Stromal cell of bone marrow (primary cell): ENCODE measurements at places on chromosomes 3 and 15.

DNA sequence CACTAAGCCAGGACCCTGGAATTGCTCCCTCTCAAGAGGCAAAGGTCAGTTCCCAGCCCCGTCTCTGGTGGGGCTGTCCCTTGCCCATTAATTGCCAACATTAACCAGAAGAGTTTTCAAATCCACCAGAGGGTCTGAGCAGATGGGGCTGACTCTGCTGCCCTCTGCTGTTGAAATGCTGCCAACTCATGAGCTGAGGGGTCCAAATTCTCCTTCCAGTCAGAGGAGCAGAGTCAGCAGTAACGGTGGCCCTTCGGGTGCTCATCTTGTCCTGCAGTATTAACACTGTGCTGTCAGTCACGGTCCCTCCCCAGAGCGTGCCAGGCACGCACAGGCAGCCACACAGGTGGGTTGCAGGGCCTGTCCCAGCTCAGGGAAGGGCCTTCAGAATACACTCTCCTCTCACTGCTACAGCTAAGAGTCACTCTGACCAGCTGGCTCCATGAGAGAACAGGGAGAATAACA is 10.7 kb upstream of the SPTBN5 start:
- DNase-seq = peak; percentile 18

DNA sequence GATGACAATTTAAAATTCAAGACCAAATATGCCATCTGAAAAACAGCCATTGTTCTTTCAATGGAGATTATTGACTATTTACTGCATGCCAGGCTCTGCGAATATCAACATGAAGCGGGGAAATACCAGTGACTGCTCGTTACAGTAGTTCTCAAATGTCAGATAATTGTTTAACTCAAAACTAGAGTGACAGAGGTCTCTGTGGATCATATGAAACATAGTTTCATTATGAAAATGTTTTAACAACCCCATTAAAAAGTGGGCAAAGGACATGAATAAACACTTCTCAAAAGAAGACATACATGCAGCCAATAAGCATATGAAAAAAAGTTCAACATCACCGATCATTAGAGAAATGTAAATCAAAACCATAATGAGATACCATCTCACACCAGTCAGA is 50.0 kb upstream of the GPR149 start:
- DNase-seq = no peak

- DNase-seq = no peak
Measured at GRCh38 chr3:122578069-122578740, 755 bp downstream of the PARP15 start.

GRCh38 chr3:17181413-17181907 is 296.7 kb downstream of the PLCL2 start:
- DNase-seq = no peak

- DNase-seq = no peak
Measured at GRCh38 chr3:126959136-126959920, 23.6 kb upstream of the PLXNA1 start.

DNA sequence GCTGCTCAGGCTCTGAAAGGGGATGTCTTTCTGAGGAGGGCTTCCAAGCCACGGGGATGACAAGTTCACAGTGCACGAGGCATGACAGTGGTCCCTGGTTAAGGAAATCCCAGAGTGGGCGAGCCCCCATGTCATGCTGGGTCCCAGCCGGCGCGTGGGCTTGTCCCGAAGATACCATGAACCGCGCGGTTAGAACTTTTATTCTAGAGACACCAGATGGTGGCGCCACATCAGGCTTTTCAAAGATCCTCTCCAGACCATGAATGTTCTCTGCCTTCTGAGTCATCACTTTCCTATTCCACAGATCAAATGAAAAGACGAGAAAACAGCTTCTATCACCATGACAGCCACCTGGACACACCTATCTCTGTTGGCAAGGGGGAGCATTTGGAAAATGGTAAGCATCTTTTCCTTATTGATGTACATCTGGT is 227.8 kb upstream of the LYSMD4 start:
- no peak for DNase-seq

- no peak for DNase-seq
Measured at GRCh38 chr3:178456621-178457285, 79.5 kb upstream of the KCNMB2 start.

DNA sequence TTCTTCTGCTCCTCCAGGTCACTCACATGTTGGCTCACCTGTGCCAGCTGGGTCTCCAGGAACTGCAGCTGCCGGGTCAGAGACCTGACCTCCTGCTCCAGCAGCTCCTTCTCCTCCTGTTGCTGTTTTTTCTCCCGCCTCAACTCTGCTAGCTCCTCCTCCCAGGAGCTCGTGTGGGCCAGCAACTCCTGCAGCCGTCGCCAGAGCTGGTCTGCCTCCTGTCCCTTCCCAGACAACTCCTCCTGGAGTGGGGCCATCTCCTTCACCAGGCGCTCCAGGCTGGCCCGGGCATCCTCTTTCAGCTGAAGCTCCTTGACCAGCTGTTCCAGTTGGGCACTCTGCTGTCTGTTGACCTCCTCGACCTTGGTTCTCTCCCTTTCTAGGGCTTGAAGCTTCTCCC is 24.5 kb downstream of the CXCR6 start:
- DNase-seq = no peak

GRCh38 chr3:18386274-18386890 is 38.8 kb downstream of the SATB1 start:
- DNase-seq = no peak

GRCh38 chr3:195438371-195438770 is 4.4 kb downstream of the ACAP2 start:
- no peak for DNase-seq

- no peak for DNase-seq
Measured at GRCh38 chr3:59567661-59568060, 517.8 kb upstream of the CFAP20DC start.

DNA sequence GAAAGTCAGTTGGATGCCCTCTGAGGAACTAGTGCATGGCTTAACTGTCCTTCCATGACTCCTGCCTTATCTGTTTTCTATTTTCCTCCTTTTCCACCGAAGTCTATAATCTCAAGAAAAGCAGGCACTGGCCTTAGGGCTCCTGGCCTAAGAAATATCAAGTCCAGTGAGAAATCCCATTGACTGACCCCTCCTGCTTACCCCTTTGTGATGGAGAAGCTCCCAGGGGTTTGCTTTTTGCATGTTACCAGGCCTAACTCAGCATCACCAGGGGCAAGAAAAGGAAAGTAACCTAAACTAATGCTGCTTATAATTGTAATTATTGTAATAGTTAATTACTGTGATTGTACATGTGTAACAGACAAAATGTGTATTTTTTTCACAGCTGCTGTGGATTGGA is 21.7 kb downstream of the CCR3 start:
- no peak for DNase-seq

DNA sequence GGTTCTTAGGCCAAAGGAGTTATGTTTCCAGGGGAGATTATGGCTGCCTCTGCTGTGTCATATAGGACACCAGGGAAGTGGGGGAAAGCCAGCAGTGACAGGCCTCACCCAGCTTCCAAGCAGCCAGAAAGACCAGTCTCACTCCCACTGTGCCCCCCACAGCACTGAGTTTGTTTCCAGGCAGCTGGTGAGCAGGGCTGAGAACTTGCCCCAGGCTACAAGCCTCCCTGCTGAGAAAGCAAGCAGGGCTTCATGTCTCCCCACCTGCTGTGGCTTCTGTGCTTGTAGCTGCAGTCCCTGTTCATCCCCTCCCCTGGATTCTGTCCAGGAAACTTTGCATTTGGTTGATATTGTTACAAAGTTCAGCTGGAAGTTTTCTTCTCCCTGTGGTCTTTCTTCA is 376.3 kb downstream of the PDCD6IP start:
- DNase-seq = no peak

DNA sequence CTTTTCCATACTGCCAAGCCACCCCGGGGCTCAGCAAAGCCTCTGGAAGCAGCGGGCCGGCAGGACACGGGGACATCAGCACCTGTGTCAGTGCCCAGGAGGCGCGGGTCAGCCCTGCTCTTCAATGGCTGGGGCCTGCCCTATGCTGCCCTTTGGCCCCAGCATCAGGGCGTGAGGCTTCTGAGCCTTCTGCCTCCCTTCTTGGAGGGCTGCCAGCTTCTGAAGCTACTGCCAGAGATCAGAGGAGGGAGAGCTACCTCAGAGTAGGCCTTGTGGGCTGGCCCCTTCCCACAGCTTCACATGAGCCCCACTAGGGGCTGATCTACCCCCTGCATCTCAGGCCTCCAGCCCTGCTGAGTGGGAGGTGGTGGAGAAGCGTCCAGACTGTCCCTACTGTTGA is 13.0 kb upstream of the TMEM115 start:
- DNase-seq = no peak

GRCh38 chr3:161851941-161852566 is 355.4 kb downstream of the OTOL1 start:
- DNase-seq = peak; percentile 10

DNA sequence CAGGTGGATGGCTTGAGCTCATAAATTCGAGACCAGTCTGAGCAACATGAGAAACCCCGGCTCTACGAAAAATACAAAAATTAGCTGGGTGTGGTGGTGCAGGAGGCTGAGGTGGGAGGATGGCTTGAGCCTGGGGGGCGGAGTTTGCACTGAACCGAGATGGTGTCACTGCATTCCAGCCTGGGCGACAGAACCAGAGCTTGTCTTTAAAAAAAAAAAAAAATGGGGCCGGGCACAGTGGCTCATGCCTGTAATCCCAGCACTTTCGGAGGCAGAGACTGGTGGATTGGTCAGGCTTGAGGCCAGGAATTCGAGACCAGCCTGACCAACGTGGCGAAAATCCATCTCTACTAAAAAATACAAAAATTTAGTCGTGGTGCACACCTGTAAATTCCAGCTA is 64.0 kb downstream of the TMEM44 start:
- DNase-seq = no peak

GRCh38 chr3:162489853-162490252 is 993.2 kb downstream of the OTOL1 start:
- DNase-seq = no peak

- no peak for DNase-seq
Measured at GRCh38 chr3:141020143-141020830, 30.9 kb upstream of the SPSB4 start.

DNA sequence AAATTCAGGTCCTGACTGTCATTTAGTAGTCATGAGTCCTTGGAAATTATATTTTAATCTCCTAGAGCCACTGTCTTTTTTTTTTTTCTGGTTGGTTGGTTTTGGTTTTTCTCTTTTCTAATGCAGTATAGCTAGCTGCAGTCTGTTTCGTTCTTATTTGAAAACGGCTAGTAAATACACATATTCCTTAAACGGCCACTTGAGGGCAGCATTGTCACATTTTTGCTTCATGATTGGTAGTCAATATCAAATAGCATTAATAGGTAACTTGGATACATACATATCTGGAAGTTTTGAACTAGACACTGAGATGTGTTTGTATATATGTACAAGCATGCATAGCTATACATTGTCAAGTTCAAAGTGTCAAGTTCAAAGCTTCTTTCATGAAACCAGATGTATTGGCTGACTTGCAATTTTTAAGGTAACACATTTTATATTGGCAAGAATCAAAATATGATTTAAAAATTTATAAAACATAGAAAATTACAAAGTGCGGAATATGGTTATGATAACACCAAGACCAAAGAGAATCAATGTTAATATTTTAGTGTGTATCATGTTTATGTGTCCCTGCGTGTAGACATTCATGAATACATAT is 22.5 kb downstream of the GABRA5 start:
- peak; percentile 31 for DNase-seq

GRCh38 chr15:101494251-101494796 is 4.8 kb upstream of the PCSK6 start:
- no peak for DNase-seq

DNA sequence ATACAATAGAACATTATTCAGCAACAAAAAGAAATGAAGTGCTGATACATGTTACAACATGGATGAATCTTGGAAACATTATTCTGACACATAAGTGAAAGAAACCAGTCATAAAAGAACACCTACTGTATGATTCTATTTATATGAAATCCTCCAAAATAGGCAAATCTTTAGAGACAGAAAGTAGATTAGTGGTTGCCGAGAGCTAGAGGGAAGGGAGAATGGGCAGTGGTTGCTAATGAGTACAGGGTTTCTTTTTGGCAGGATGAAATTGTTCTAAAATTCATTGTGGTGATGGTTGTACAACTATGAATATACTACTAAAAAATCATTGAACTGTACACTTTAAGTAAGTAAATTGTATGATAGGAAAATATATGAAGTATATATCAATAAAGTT is 6.3 kb upstream of the LRRC58 start:
- no peak for DNase-seq

GRCh38 chr3:130779031-130779430 is 32.4 kb upstream of the PIK3R4 start:
- DNase-seq = no peak

DNA sequence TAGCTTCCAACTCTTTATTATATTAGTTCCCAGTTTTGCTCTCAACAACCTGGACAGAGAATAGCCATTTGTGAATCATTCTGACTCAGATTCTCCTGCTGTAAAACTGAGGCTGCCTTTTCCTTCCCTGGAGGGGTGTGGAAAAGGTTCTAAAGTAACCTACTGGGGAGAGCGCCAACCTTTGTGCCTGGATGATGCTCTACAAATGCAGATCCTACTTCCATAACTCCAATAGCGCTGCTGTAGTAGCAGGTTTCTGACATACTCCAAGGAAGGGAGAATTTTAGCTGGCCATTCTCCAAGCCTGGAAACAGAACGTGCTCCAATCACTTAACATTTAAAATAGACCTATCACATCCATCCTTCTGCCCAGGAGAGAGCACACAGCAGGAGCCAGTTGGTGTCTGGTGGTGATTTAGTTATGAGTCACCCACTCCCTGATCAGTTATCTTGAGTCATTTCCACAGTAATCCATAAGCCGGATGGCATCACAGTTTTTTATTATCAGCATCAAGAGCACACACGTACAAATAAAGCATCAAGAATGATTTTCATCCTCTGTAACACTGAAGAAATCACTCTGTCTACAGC is 38.3 kb downstream of the MYH15 start:
- peak; percentile 83 for DNase-seq

GRCh38 chr3:115187149-115187757 is 40.2 kb upstream of the ZBTB20 start:
- DNase-seq = no peak

GRCh38 chr3:5187920-5188418 is 462 bp downstream of the EDEM1 start:
- no peak for DNase-seq

DNA sequence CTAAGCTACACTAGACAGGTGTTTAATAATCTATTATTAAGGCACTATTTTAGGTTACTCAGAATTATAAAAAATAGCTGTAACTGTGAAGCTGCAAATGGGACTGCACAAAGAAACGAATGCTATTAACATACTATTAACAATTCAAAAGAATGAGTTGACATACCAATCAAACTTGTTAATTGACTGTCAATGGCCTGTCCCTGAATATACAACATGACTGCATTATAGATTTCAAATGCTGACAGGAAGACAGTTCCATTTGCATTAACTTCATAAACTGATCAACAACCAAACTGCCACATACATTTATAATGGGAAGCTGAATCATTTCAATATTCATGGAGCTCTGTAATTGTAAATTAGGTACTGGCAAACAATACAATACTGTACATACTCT is 169.0 kb upstream of the NANOGP8 start:
- DNase-seq = no peak

- no peak for DNase-seq
Measured at GRCh38 chr3:134675726-134676256, 25.0 kb upstream of the KY start.

DNA sequence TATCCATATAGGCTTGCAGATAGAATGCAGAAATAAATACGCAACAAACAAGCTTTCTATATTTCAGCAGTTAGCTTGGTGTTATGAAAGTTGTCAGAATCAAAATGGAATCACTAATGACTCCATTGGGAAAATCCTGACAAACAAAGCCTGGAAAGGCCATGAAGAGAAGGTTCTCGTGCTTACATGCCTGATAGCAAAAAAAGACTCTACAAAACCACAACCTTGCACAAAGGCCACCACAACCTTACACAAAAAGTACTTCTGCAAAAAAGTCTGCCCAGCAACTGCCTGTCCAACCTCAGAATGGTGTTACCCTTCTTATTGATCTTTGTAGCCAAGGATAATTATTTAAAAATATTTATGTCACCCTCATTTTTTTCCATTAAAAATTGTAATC is 14.4 kb upstream of the PLSCR1 start:
- DNase-seq = no peak
